AG08395 (cell line): ENCODE measurements at places on chromosomes 6 and 20.

DNA sequence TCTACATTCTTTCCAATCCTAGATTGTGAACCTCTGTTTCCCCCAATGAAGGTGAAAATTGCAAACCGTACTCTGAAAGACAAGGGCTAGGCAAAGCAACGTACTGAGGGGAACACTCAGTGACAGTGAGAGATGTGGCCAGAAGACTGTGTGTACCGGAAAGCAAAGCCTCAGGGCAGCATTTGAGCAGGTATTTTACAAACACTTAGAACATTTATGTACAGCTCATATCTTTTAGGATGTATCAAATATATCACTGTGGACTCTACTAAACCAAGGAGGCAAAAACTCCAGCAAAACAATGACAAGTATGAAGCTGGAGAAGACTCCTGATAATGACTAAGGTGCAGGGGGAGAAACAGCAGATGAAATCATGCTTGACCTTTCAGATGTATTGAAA lies 236.9 kb downstream of the FOXC1 start:
- no peak for DNase-seq

GRCh38 chr20:39117491-39117890 lies 155.3 kb downstream of the DHX35 start:
- DNase-seq = no peak

GRCh38 chr6:17202526-17202925 lies 78.6 kb upstream of the RBM24 start:
- no peak for DNase-seq

- no peak for DNase-seq
These were observed 266.2 kb downstream of the TENT5A start for GRCh38 chr6:81486234-81486633.

DNA sequence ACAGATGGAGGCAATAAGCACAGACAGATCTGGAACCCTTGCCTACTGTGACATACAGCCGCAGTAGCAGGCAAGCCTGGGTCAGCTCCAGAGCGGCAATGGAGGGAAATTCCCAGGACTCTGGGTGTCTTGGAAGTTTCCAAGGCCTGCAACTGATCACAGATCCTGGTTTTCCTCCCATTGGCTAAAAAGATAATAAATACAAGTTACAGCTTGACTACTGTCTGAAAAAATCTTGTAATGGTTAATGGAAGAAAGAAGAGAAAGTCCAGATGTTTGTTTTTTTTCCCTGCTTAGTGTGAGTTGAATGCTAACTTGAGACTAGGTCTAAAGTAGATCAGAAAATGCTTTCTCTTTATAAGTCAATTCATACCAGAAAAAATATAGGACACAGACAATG lies 307.6 kb downstream of the ALDH8A1 start:
- DNase-seq = peak; percentile 12
